ENCODE measurements at places on chromosomes 16 and 17. TPM values are rescaled to one million over a fixed set of nuclear protein-coding genes. Genes with fewer than 3 reads are reported as not detected.

The PRSS27 gene
- 0.40 TPM for total RNA-seq

The SHISA9 gene
- 0.27 TPM for total RNA-seq

The METTL23 gene
- total RNA-seq: 21.4 TPM

DNA sequence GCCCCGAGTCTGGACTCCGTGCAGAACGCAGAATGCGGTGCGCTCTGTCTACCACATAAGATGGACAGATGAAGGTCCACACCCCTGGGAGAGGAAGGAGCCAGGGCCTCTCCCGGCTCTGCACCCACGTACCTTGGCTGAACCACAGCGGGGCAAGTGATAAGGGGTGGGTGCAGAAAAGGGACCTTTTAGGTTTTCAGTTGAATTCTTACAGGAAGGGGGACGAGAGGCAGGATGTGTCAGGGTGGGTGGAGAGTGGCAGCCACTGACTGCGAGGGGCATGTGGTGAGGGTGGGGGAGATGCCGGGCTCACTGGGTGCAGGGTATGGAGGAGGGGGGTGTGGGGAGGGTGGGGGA, 372 bp downstream of the CD300A start:
- no peak for DNase-seq

DNA sequence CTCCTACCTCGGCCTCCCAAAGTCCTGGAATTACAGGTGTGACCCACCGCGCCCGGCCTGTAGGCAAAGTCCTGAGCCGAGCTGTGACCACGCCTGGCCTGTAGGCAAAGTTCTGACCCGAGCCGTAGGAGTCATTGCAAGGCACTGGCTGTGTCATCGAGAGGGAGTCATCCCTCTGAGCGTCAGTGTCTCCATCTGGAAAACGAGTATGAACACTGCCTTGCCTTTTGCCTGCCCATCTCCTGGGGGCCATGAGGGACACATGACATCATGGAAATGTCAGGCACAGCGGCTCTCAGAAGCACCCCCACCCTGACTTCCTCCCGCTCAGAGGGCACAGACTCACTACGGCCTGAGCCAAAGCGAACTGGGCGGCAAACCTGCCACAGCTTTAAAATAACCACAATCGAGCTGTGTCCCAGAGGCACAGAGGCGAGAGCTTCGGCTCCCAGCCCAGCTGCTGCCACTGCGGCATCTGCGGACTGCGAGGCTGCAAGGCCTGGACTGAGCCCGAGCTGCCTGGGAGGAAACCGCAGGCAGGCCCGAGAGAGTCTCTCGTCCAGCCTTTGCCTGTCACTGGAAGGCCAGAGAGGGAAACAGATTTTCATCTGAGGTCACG, 50.8 kb downstream of the RPH3AL start:
- peak; percentile 49 for DNase-seq

DNA sequence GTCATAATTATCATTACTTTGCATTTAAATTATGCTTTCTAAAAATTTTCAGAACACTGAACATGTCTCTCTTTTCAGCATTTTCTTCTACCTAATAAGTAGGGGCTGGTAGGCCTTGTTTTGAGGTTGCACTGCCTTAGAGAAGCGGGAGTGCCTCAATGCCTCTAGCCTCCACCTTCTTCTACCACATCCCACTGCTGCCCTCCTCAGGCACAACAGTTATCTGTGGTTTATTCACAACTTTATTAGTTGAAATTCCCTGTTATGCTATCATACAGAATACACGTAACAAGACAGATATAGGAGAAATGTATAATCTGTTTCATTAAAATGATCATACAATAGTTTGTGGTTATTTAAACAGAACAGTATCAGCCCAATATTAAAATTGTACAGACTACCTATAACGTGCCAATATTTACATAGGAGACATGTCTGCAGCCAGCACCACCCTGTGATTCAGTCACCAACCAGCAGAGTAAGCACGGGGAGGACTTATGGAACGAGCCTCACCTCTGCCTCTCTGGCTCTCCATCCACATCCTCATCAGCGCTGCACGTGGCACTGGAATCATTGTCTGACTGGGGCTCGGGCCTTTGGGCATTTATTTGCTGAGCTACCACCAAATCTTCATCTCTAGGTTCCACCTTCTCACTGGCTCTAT, 101.2 kb downstream of the TTC19 start:
- no peak for DNase-seq

DNA sequence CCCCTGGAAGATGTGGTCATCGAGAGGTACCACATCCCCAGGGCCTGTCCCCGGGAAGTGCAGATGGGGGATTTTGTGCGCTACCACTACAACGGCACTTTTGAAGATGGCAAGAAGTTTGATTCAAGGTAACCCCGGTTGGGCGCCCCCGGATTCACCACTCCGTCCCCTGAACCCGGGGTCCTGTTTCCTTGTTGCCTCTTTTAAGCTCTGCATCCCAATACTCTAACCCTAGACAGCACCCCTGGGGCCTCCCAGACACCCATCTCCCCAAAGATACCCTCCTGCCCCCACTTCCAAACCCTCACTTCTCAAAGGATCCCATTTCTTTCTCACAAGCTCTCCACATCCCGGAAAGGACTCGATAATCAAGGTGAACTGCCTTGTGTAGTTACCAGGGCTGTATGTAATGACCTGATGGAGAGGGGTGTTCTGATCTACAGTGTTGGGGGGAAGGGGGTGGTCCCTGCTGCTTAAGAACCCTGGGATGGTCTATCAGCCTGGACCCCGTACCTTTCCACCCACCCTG, 412 bp downstream of the FKBP10 start:
- DNase-seq: no peak

GRCh38 chr17:34265711-34266110, 4.3 kb upstream of the CCL7 start:
- no peak for DNase-seq

GRCh38 chr16:49366669-49367068, 6.9 kb upstream of the C16orf78 start:
- DNase-seq: no peak

GRCh38 chr16:87628940-87629339, 26.6 kb downstream of the JPH3 start:
- DNase-seq: no peak

DNA sequence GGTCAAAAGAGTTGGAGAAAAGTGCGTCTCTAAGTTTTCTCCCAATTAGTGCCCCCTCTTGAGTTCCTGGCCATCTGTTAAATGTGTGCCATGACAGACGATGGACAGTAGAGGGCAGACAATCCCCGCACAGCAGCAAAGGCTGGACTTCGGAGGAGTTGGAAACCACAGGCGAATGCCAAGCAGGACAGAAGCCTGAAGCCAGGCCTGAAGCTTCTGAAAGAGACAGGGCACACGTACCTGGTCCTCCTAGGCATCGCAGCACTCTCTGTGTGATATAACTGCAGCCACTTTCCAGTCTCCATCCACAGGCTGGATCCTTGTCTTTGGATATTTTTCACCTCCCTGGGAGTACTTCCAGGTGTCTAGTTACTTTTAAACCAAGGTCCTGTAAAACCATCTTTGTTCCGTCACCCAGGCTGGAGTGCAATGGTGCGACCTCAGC, 14.5 kb downstream of the C17orf100 start:
- peak; percentile 86 for DNase-seq

DNA sequence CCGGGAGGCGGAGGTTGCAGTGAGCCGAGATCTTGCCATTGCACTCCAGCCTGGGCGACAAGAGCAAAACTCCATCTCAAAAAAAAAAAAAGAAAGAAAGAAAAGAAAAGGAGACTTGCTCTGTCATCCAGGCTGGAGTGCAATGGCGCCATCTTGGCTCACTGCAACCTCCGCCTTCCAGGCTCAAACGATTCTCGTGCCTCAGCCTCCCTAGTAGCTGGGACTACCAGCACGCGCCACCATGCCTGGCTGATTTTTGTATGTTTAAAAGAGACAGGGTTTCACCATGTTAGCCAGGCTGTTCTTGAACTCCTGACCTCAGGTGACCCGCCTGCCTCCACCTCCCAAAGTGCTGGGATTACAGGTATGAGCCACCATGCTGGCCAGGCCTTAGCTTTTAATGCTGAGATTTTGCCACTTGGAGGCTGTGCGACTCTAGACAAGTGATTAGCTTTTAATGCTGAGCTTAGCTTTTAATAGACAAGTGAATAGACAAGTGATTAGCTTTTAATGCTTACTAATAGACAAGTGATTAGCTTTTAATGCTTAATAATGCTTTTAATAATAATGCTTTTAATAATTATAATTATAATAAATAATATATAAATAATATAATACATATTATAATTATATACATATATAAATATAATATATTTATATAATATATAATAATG, 9.6 kb downstream of the LDAF1 start:
- no peak for DNase-seq

- no peak for DNase-seq
Measured at GRCh38 chr16:85169333-85170065, 57.2 kb upstream of the CIBAR2 start.

- DNase-seq: no peak
Measured at GRCh38 chr16:14175086-14175485, 104.0 kb downstream of the MRTFB start.

DNA sequence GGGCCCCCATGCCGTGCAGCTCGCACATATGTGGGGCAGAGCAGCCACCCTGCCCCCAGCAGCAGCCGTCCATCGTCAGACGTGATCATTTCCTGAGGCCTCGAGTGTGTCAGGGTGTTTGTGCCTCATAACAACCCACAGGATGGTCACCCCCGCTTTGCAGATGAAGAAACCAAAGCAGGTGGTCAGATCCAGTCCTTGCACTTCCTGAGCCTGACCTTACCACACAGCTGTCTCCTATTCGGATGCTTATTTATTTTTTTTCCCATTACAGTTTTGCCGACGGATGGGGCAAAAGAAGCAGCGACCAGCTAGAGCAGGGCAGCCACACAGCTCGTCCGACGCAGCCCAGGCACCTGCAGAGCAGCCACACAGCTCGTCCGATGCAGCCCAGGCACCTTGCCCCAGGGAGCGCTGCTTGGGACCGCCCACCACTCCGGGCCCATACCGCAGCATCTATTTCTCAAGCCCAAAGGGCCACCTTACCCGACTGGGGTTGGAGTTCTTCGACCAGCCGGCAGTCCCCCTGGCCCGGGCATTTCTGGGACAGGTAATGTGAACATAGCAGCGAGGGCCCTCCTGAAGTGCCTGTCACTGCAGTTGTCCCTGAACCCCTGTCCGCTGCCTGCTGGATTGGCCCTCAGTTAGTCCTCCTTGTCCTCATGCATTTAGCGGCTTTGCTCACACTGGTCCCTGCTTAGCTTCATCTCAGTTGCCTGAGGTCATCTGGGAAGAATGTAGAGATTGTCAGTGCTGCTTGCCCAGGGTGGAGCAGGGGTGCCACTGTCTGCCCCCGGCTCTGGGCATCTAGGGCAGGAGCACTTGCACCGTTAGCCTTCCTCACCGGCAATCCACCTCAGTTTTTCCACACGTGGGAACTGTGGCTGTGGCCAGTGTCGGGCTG, 1.4 kb downstream of the MPG start:
- no peak for DNase-seq

DNA sequence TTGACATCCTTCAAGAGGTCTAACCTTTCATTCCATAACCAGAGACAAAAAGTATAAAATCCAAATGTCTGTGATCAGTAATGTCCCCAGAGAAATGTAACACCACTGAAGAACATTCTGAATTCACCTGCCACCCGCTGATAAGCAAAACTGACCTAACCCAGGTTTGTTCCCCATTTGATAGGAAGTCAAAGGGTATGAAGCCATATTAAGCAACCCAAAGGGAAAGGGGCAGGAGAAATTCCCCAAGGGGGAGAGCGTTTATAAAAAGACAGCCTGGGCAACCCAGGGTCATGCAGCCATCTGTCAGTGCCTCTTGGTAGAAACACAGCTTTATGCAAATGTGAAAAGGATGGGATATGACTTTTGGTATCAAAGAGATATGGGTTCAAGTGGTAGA, 30.7 kb upstream of the PIK3R6 start:
- DNase-seq: peak; percentile 31

DNA sequence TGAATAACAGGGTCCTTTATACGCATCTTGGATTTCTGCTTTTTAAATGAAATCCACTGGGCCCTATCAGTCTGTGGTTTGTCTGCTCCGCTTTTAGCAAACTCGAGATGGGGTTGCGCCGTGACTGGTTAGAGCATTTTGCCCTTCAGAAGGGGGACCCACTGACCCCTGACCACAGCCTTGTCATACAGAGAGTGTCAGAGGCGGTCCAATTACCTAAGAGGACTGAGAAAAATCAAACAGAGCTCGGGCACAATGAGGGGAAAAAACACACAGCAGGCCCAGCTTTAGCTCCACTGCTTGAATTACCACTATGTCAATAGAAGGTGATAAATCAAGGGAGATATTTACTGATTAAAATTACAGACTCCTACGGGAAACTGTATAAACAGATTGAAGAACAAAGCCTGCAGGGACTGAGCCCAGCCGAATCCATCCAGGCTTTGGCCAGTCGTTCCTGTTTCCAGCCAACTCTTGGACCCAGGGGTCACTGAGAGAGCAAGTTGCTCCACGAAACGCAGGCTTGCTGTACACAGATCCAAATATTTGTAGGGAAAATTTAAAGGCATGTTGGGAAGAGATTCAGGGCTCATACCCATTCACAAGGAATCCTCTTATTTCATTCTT, 131.9 kb upstream of the ZFHX3 start:
- no peak for DNase-seq

DNA sequence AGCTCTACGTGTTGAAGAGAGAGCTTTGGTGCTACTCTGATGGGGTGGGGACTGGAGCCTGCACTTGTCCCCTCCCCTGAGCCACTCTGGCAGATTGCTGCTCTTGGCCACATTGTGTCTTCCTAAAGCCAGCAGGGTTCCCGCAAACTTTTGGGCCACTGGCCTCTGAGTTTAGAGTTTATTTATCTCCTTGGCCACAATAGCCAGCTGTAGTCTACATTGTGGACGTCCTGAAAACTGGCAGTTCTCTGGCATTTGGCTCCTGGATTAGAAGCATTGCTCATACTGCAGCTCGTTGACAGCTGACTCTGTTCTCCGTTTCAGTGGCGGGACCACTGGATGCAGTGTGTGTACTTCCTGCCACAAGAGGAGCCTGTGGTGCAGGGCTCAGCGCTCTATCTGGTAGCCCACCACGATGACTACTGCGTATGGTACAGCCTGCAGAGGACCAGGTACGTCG, 34.6 kb downstream of the PRMT7 start:
- peak; percentile 3 for DNase-seq

DNA sequence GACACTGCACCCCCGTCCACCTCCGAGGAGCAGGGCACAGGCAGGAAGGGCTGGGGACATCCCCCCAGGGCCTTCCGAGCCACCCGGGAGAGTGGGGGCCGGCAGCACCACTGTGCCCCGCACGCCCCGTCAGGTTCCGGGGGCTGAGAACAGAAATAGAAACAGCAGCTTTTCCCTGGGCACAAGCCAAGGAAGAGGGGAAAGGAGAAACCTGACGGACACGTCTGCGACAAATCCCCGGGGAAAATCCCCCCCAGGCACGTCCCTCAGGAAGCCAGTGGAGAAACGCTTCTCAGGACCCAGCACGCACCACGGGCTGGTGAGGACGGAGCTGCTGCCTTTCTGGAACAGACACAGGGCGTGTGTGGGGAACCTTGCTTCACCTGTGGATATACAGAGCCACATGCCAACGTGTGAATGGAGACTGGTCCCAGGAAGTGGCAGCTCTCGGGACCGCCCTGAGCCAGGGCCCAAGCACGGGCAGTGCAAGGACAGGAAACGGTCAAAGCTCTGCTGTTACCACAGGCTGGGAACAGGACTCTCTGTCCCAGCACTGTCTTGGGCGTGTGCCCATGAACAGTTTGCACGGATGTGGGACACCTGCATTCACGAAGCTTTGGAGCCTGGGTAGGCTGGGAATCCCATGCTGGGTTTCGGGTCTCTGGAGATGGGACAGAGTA, 1.2 kb upstream of the TMEM204 start:
- no peak for DNase-seq
